ENCODE measurements at places on chromosomes 11 and 22. TPM values are rescaled to one million over a fixed set of nuclear protein-coding genes. Genes with fewer than 3 reads are reported as not detected.

SLC17A6 gene
- total RNA-seq = not detected

PDE2A gene
- total RNA-seq = 1.3 TPM

EP300 gene
- 24.8 TPM for total RNA-seq

CD59 gene
- total RNA-seq = 877 TPM

POLR3H gene
- total RNA-seq = 18.8 TPM

All from regular cardiac myocyte (primary cell).